Gastrocnemius medialis (tissue), 4 donors: ENCODE measurements at places on chromosomes 2 and 18. TPM values are rescaled to one million over a fixed set of nuclear protein-coding genes. Genes with fewer than 3 reads are reported as not detected.

DNA sequence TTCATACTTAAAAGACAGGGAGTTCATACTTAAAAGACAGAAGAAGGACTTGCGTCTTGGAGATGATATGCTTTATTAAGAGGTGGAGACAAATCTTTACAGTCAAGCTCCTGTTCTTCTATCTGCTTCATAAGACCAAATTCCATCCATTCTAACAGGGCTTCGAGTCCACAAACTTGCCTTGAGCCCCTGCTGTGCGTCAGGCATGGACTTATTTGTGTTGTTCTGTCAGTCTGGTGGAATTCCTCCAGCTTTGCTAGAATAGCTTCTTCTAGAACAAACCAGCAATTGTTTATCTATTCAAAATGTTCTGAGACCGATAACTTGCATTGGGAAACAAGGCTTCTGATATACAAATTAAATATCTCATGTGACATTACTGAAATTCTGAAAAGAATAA lies 73.9 kb upstream of the SOX11 start:
- H3K27ac ChIP-seq: no peak overlapping the region
- H3K36me3 ChIP-seq: no peaks in the 10 kb centered on the region
- H3K4me3 ChIP-seq: no peak overlapping the region
- DNase-seq: no peak
- H3K4me1 ChIP-seq: no peaks in the 10 kb centered on the region

- no peaks in the 10 kb centered on the region for H3K27me3 ChIP-seq
- H3K27ac ChIP-seq: no peak overlapping the region
- no peak for DNase-seq
- H3K4me3 ChIP-seq: no peak overlapping the region
- no peaks in the 10 kb centered on the region for H3K4me1 ChIP-seq
- no peaks in the 10 kb centered on the region for H3K36me3 ChIP-seq
These were observed 78.0 kb upstream of the CTLA4 start for GRCh38 chr2:203789618-203790017.

GRCh38 chr18:37055137-37055802 lies 226.3 kb downstream of the KIAA1328 start:
- no peaks in the 10 kb centered on the region for H3K27me3 ChIP-seq
- DNase-seq: no peak
- no peaks in the 10 kb centered on the region for H3K36me3 ChIP-seq
- no peak overlapping the region for H3K4me3 ChIP-seq
- H3K4me1 ChIP-seq: no peaks in the 10 kb centered on the region

GRCh38 chr18:9629709-9630108 lies 15.3 kb upstream of the PPP4R1 start:
- DNase-seq: no peak
- H3K4me3 ChIP-seq: no peak overlapping the region
- H3K4me1 ChIP-seq: no peaks in the 10 kb centered on the region
- H3K36me3 ChIP-seq: no peaks in the 10 kb centered on the region
- H3K27ac ChIP-seq: no peak overlapping the region

Gene UGT1A10
- not detected for total RNA-seq

Gene PARD3B
- 3.0 TPM for total RNA-seq

Gene SERPINB10
- not detected for total RNA-seq

DNA sequence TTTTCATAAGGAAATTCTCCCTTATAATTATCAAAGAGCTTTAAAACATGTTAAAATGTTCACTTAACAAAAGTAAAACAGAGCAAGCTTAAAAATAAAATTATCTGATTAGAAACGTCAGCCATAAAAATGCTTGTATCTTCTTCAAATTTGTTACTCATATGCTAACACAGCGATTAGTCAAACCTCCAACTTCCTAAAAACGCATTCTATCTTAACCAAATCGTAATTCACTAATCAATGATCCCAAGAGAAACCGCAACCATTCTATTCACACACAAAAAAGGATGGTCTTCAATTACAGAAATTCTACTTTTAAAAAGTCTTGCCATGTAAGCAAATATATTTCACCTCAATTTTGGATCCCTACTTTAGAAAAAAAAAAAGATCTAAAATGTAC lies 1.9 kb downstream of the STK17B start:
- no peaks in the 10 kb centered on the region for H3K27me3 ChIP-seq
- H3K4me3 ChIP-seq: peak overlapping the region; percentile 86
- H3K36me3 ChIP-seq: no peaks in the 10 kb centered on the region
- peaks cover 13% of the 10 kb centered on the region for H3K4me1 ChIP-seq

DNA sequence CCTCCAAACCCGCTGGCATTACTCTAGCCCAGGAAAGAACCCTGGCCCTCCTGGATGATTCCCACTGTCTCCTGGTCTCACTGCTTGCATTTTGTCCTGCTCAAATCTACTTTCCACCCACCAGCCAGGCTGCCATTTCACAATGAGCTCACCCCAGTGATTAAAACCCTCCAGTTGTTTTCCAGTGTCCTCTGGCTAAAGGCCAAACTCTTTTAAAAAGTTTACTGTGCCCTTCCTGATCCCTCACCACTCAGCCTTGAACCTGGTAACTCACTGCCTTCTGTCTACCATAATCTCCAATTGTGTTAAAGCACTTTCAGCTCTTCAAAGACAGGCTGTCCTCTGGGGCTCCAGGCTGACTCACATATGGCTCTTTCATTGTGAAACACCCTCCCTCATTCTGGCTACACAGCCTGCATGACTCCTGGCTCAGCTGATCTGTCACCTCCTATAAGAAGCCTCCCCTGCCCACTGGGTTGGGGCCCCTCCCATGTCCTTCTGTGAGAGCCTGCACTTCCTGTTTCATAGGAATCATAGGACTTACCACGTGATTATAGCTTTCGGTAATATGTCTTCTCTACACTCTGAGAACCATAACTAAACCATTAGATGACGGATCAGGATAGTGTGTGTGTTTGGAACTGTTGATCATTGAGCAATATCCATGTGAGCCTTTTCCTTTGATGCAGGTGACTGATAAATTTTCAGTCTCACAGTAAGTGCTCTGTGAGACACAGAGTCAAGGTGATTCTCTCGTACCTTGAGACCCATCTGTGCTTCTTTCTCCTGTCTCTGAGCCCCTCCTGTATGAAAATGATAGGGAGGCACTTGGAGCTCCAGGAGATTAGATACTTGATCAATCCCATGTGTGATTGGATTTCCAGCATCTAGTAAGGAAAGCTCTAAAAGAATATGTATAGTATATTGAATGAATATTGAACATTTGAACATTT lies 590.8 kb upstream of the ID2 start:
- H3K27ac ChIP-seq: no peak overlapping the region
- no peaks in the 10 kb centered on the region for H3K27me3 ChIP-seq
- peak; percentile 80 for DNase-seq
- no peaks in the 10 kb centered on the region for H3K36me3 ChIP-seq
- no peak overlapping the region for H3K4me3 ChIP-seq

DNA sequence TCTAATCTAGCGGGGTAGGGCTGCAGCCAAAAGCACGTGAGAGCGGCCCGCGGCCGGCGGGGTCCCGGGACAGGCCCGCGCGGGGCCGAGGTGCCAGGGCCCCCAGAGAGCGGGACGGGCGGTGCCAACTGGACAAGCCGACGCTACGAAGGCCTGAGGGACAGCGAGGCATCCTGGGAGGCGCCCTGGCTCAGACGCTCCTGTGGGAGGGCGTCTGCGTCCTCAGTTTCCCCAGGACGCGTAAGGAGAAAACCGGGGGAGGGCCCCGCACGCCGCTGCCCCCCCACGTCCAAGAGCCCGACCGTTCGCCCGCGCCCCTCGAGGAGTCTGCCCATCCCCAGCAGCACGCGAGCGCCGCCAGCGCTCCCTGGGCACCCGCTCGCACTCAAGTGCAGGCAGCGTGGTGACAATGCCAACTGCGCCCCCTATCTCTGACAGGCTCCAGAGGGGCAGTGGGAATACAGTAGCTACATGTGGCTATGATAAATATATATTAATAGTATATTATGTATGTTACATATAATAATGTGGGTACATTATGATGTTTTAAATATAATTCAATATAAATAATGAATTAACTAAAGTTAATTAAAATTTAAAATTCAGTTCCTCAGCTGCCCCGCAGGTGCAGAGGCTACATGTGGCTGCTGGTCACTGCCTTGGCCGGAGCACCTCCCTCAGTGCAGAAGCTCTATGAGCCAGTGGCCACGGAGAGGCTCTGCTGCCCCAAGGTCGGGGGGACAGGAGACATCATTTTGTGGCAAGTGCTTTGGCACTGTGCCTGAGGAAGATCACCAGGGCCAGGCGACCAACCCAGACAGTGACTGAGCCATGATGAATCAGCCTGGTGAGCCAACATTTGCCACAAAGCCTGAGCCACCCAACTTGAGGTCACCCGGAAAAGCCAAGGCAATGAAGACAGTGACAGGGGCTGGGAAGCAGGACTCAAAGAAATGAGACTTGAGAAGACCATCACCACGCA lies 5.5 kb upstream of the SFT2D3 start:
- H3K36me3 ChIP-seq: no peaks in the 10 kb centered on the region
- no peaks in the 10 kb centered on the region for H3K27me3 ChIP-seq
- no peak for DNase-seq
- no peak overlapping the region for H3K27ac ChIP-seq
- H3K4me1 ChIP-seq: peaks cover 7% of the 10 kb centered on the region
- peak overlapping the region; percentile 43 for H3K4me3 ChIP-seq

GRCh38 chr2:108970369-108970768 lies 18.7 kb downstream of the EDAR start:
- DNase-seq: no peak
- H3K36me3 ChIP-seq: no peaks in the 10 kb centered on the region
- no peak overlapping the region for H3K27ac ChIP-seq
- H3K4me3 ChIP-seq: no peak overlapping the region
- no peaks in the 10 kb centered on the region for H3K27me3 ChIP-seq

GRCh38 chr18:77993188-77993981 lies 743.7 kb downstream of the GALR1 start:
- no peaks in the 10 kb centered on the region for H3K36me3 ChIP-seq
- no peak overlapping the region for H3K27ac ChIP-seq
- DNase-seq: no peak
- no peak overlapping the region for H3K4me3 ChIP-seq

- no peaks in the 10 kb centered on the region for H3K36me3 ChIP-seq
- no peak overlapping the region for H3K4me3 ChIP-seq
- H3K4me1 ChIP-seq: peaks cover 22% of the 10 kb centered on the region
- no peak for DNase-seq
- peak overlapping the region; percentile 75 for H3K27ac ChIP-seq
These were observed 4.9 kb upstream of the LBH start for GRCh38 chr2:30226144-30227032.

GRCh38 chr18:59837586-59837985 lies 62.2 kb upstream of the PMAIP1 start:
- H3K4me1 ChIP-seq: no peaks in the 10 kb centered on the region
- no peak overlapping the region for H3K27ac ChIP-seq
- H3K4me3 ChIP-seq: no peak overlapping the region
- no peaks in the 10 kb centered on the region for H3K27me3 ChIP-seq
- no peak for DNase-seq

Gene RNF125
- 3.3 TPM for total RNA-seq

DNA sequence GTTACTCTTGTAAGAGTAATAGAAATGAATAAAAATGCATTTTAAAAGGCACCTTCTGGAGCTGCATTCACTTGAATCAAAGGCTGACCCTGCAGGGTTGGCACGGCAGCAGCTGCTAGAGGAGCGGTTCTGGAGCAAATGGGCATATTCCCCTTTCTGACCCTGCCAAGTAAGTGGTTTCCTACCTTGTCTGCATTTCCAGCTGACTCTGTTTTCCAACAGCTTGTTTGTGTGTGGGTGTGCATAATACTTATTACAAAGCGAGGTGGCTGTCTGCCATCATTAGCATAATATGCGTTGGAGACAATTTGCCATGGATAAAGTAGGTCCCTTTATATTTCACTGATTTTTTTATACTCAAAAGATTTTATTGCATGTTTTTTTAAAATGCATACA lies 21.3 kb upstream of the TTN start:
- peaks cover 40% of the 10 kb centered on the region for H3K4me1 ChIP-seq
- no peak overlapping the region for H3K4me3 ChIP-seq
- DNase-seq: no peak
- no peaks in the 10 kb centered on the region for H3K27me3 ChIP-seq
- no peaks in the 10 kb centered on the region for H3K36me3 ChIP-seq
- peak overlapping the region; percentile 70 for H3K27ac ChIP-seq

DNA sequence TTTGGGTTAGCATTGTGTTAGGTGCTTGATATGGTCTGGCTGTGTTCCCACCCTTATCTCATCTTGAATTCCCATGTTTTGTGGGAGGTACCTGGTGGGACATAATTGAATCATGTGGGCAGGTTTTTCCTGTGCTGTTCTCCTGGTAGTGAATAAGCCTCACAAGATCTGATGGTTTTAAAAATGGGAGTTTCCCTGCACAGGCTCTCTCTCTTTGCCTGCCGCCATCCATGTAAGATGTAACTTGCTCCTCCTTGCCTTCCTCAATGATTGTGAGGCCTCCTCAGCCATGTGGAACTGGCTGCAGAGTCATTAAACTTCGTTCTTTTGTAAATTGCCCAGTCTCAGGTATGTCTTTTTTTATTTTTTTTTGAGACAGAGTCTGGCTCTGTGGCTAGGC lies 2.8 kb downstream of the MSH2 start:
- no peak overlapping the region for H3K27ac ChIP-seq
- H3K27me3 ChIP-seq: no peaks in the 10 kb centered on the region
- no peaks in the 10 kb centered on the region for H3K36me3 ChIP-seq
- no peak overlapping the region for H3K4me3 ChIP-seq

Gene EGR4
- not detected for total RNA-seq

DNA sequence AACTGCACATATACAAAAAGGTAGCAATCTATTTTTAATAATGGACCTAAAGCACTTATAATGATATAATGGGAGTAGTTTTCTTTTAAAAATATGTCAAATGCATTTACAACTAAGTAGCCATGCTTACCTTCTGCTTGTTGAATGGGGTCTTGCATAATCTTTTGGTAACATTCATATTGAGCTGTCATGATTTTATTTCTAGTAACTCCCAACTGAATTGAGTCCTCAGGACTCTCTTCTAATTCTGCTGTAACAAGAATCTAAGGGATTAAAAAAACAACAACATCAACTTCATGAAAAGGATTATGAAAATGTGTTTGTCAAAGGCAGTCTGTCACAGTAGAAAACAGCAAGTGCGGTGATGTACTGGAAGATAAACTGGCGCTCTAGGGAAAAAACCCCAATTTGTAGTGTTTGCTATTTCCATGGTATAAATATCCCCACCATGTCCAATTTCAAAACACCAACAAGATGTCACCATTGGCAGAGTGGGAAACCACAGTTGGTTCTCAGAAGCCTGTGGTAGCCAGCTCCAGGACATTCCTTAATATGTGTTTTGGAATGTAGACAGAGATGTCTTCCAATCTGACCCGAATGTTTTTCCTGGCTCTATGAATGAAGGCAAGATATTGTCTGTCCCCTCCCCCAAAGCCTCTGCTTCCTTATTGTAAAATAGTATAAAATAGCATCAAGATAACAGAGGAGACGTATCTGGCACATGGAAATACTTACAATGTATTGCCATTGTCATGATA lies 64.8 kb downstream of the CALCRL start:
- H3K36me3 ChIP-seq: no peaks in the 10 kb centered on the region
- H3K4me3 ChIP-seq: no peak overlapping the region
- H3K4me1 ChIP-seq: no peaks in the 10 kb centered on the region
- no peaks in the 10 kb centered on the region for H3K27me3 ChIP-seq

GRCh38 chr2:231883468-231883881 lies 42.7 kb downstream of the NPPC start:
- no peak overlapping the region for H3K4me3 ChIP-seq
- no peaks in the 10 kb centered on the region for H3K36me3 ChIP-seq
- no peaks in the 10 kb centered on the region for H3K4me1 ChIP-seq
- peaks cover 26% of the 10 kb centered on the region for H3K27me3 ChIP-seq
- DNase-seq: no peak
